Activated CD4-positive, alpha-beta T cell treated with anti-CD3 and anti-CD28 coated beads for 36 hours (primary cell): ENCODE measurements at places on chromosomes 7 and 10. TPM values are rescaled to one million over a fixed set of nuclear protein-coding genes. Genes with fewer than 3 reads are reported as not detected.

GRCh38 chr10:480498-480927 is 209.0 kb downstream of the DIP2C start:
- H3K4me1 ChIP-seq: peaks cover 15% of the 10 kb centered on the region
- H3K4me3 ChIP-seq: no peak overlapping the region
- no peaks in the 10 kb centered on the region for H3K27me3 ChIP-seq
- no peak for DNase-seq
- H3K36me3 ChIP-seq: no peaks in the 10 kb centered on the region

HERC4 gene
- 50.8 TPM for total RNA-seq

GRCh38 chr7:73742753-73743641 is 4.4 kb upstream of the ABHD11 start:
- H3K36me3 ChIP-seq: no peaks in the 10 kb centered on the region
- H3K4me1 ChIP-seq: peaks cover 2% of the 10 kb centered on the region
- H3K27ac ChIP-seq: no peak overlapping the region
- no peak for DNase-seq

DNA sequence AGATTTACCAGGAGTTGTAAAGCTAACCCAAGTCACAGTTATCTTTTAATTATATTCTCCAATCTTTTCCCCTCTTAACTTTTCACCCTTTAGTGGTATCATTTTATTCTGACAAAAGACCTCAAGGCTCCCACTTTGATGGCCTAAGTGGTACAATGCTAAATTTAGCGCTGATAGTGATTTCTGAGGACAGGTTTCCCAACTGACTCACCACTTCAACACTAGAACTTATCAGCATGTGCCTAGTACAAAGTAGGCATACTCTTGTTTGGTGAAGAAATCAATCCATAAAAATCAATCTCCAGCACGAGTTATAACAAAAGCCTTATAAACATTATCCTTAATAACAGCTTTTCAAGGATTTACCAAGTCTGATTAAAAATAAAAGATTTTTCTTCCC is 7.5 kb downstream of the SNX13 start:
- no peak overlapping the region for H3K27ac ChIP-seq
- DNase-seq: no peak
- H3K36me3 ChIP-seq: peaks cover 7% of the 10 kb centered on the region

PRRT4 gene
- total RNA-seq: 0.23 TPM

DNA sequence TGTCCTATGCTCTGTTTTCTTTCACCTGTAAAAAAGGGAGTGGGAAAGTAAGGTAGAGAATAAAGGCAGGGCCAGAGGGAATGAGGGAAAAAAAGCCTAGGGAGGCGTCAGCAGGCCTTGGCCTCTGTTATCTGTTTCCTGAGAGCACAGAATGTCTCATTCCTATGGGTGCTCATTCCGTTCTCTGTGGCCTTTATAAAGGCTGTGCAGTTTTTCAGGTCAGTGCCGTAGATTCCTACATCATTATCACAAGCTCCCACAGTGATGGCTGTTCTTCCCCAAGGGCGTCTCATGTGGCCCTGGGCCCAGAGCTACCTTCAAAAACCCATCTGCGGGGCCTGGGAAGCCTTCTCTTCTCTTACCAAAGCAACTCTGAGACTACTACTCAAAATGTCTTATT is 16.7 kb upstream of the AKR1B10 start:
- peaks cover 10% of the 10 kb centered on the region for H3K4me1 ChIP-seq
- no peak overlapping the region for H3K4me3 ChIP-seq
- H3K36me3 ChIP-seq: no peaks in the 10 kb centered on the region
- no peak for DNase-seq
- H3K27ac ChIP-seq: no peak overlapping the region

COMTD1 gene
- 28.1 TPM for total RNA-seq

KLF14 gene
- total RNA-seq: not detected

GRCh38 chr7:27224983-27225934 is 17.3 kb upstream of the EVX1 start:
- no peaks in the 10 kb centered on the region for H3K36me3 ChIP-seq
- DNase-seq: no peak
- no peak overlapping the region for H3K4me3 ChIP-seq
- H3K27ac ChIP-seq: no peak overlapping the region

HPS1 gene
- total RNA-seq: 53.2 TPM

- peaks cover 4% of the 10 kb centered on the region for H3K27me3 ChIP-seq
- no peak overlapping the region for H3K27ac ChIP-seq
- DNase-seq: no peak
- H3K36me3 ChIP-seq: no peaks in the 10 kb centered on the region
- H3K4me3 ChIP-seq: no peak overlapping the region
Measured at GRCh38 chr7:95859429-95859828, 87.1 kb downstream of the DYNC1I1 start.

PLEKHS1 gene
- 0.07 TPM for total RNA-seq

DNA sequence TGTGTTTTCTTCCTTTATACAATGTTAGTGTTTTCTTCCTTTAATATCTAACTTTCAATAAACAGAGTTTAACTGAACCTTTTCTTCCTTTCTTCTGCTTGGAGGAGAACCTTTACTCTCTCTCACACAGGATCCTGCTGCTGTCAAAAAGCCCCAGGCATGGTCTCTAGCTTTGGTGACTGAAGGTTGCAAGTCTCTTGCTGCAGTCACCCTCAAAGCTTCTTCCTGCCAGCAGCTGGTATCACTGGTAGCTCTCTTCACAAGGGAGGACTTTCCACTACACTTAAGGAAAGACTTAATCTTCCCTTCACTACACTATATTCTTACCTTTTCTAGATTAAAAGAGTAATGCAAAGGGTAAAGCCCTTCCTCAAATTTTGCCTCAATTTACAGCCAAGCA is 153.4 kb downstream of the SGMS1 start:
- H3K4me3 ChIP-seq: no peak overlapping the region
- peak; percentile 12 for DNase-seq
- peaks cover 2% of the 10 kb centered on the region for H3K36me3 ChIP-seq
- no peaks in the 10 kb centered on the region for H3K27me3 ChIP-seq
- H3K27ac ChIP-seq: no peak overlapping the region

DNA sequence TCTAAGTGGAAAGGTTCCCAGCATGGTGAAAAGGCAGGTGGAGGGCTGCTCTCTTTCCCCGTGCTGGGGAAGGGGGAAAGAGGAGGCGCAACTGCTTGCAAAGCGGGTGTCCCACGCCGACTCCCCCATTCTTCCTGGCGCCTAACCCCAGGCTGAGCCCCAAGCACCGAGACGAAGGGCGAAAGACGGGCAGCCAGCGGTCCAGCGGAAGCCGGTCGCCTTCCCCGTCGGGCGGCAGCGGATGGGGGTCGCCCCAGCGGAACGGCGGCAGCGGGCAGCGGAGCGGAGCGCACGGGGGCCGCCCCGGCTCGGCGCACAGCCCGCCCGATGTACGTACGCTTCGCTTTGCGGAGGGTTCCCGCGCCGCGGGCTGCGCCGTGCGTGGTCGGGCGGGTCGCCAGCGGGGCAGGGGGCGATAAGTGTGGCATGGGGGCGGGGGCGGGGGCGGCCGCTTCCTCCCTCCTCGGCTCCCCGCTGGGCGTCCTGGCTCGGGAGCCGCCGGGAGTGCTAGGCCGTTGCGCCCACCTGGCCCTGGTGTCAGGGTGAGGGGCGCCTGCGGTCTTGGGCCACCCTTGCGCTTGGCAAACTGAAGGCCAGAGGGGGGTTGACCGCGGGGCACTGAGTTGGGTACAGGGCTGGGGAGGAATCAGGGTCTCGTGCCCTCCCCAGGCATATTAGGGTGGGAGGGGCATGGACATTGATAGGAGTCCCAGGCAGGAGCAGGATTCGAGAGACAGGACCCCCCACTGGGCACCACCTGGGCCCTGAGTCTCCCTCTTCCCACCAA is 35.2 kb upstream of the HSPB1 start:
- H3K4me1 ChIP-seq: peaks cover 5% of the 10 kb centered on the region
- peaks cover 21% of the 10 kb centered on the region for H3K27me3 ChIP-seq
- no peak overlapping the region for H3K4me3 ChIP-seq
- no peak overlapping the region for H3K27ac ChIP-seq
- no peaks in the 10 kb centered on the region for H3K36me3 ChIP-seq

WNT8B gene
- total RNA-seq: 0.43 TPM
